G401 (cell line): ENCODE measurements at places on chromosomes 6 and 20. TPM values are rescaled to one million over a fixed set of nuclear protein-coding genes. Genes with fewer than 3 reads are reported as not detected.

Gene PNLDC1
- not detected in 2 replicates for total RNA-seq

Gene C6orf15
- total RNA-seq, result not detected in 2 replicates

Gene CASS4
- total RNA-seq, result 0.51 TPM in 1 of 2 replicates, not detected in the other

Gene WFDC5
- not detected in 2 replicates for total RNA-seq

Gene TMEM244
- total RNA-seq, result not detected in 2 replicates
